ENCODE measurements at places on chromosomes 3 and 15.
A peak's percentile ranks its signal among the peaks of the same experiment; 100 is the strongest.

GRCh38 chr3:107065094-107065861 lies 312.0 kb upstream of the CCDC54 start:
- H3K4me1 ChIP-seq, result no peaks in the 10 kb centered on the region
- H3K27me3 ChIP-seq, result no peaks in the 10 kb centered on the region
- no peaks in the 10 kb centered on the region for H3K36me3 ChIP-seq
- no peak overlapping the region for H3K27ac ChIP-seq
- H3K4me3 ChIP-seq, result no peak overlapping the region

GRCh38 chr3:192122832-192123594 lies 604.3 kb downstream of the FGF12 start:
- no peak overlapping the region for H3K27ac ChIP-seq
- H3K4me1 ChIP-seq, result no peaks in the 10 kb centered on the region
- no peaks in the 10 kb centered on the region for H3K27me3 ChIP-seq
- no peak overlapping the region for H3K4me3 ChIP-seq
- H3K36me3 ChIP-seq, result no peaks in the 10 kb centered on the region

- no peak overlapping the region for H3K4me3 ChIP-seq
- H3K27ac ChIP-seq, result no peak overlapping the region
- no peaks in the 10 kb centered on the region for H3K36me3 ChIP-seq
- no peaks in the 10 kb centered on the region for H3K27me3 ChIP-seq
- no peak for DNase-seq
These were observed 344.7 kb upstream of the RBMS3 start for GRCh38 chr3:28936154-28936553.

- no peak overlapping the region for H3K4me3 ChIP-seq
- no peaks in the 10 kb centered on the region for H3K27me3 ChIP-seq
- no peak overlapping the region for H3K27ac ChIP-seq
- no peaks in the 10 kb centered on the region for H3K4me1 ChIP-seq
- H3K36me3 ChIP-seq, result no peaks in the 10 kb centered on the region
- DNase-seq, result no peak
These were observed 39.6 kb downstream of the CCDC54 start for GRCh38 chr3:107416886-107417285.

GRCh38 chr15:74809242-74809641 lies 3.4 kb upstream of the LMAN1L start:
- DNase-seq, result no peak

- H3K27me3 ChIP-seq, result no peaks in the 10 kb centered on the region
- H3K4me1 ChIP-seq, result no peaks in the 10 kb centered on the region
- H3K27ac ChIP-seq, result no peak overlapping the region
- H3K4me3 ChIP-seq, result no peak overlapping the region
- no peaks in the 10 kb centered on the region for H3K36me3 ChIP-seq
- no peak for DNase-seq
These were observed 363.9 kb upstream of the SUCLG2 start for GRCh38 chr3:68018275-68018674.

- no peak overlapping the region for H3K27ac ChIP-seq
- no peaks in the 10 kb centered on the region for H3K36me3 ChIP-seq
- no peak overlapping the region for H3K4me3 ChIP-seq
- no peaks in the 10 kb centered on the region for H3K4me1 ChIP-seq
- DNase-seq, result no peak
These were observed 8.0 kb upstream of the MORC1 start for GRCh38 chr3:109125902-109126301.

- H3K36me3 ChIP-seq, result no peaks in the 10 kb centered on the region
- no peaks in the 10 kb centered on the region for H3K27me3 ChIP-seq
- no peak overlapping the region for H3K4me3 ChIP-seq
These were observed 74.8 kb downstream of the AQP9 start for GRCh38 chr15:58212909-58213526.

- H3K27ac ChIP-seq, result no peak overlapping the region
- no peaks in the 10 kb centered on the region for H3K27me3 ChIP-seq
These were observed 28.1 kb upstream of the MCTP2 start for GRCh38 chr15:94203306-94203705.

DNA sequence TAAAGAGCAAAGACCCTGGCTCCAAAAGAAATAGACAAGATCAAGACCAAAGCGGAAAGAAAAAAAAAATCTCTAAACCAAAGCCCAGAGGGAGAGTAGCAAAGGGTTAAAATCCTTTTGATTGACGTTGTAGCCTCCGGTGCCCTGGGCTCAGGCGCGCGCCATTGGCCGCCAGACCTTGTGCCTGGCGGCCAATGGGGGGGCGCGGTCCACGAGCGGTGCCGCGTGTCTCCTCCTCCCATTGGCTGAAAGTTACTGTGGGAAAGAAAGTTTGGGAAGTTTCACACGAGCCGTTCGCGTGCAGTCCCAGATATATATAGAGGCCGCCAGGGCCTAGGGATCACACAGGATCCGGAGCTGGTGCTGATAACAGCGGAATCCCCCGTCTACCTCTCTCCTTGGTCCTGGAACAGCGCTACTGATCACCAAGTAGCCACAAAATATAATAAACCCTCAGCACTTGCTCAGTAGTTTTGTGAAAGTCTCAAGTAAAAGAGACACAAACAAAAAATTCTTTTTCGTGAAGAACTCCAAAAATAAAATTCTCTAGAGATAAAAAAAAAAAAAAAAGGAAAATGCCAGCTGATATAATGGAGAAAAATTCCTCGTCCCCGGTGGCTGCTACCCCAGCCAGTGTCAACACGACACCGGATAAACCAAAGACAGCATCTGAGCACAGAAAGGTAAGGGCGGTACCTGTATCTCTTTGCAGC lies at the start of gene HES1:
Gene HES1 (plus strand): TSS at position 343 of the 713 bp plus-strand sequence. CDS start 233 bp downstream, at position 576.
- peaks cover 45% of the 10 kb centered on the region for H3K4me1 ChIP-seq
- no peaks in the 10 kb centered on the region for H3K36me3 ChIP-seq

DNA sequence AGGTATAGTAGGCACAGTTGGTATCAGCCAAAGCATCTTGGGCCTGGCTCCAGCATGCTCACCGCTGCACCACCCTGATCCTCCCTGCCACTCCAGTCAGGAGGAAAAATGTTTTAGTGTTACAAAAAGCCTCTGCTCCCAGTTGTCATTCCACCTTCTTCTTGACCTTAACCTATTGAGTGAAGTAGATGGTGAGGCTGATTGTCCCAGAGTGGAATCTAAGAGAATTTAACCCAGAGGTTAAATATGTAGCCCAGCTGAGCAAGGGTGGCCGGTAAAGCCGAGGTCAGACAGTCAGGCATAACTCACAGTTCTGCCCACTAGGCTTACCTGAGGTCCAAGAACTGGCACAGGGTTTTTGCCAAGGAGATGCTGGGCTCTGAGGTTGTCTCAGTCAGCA lies 30.7 kb upstream of the TNIK start:
- H3K27ac ChIP-seq, result no peak overlapping the region
- no peaks in the 10 kb centered on the region for H3K27me3 ChIP-seq
- peaks cover 5% of the 10 kb centered on the region for H3K4me1 ChIP-seq
- no peak for DNase-seq
- no peaks in the 10 kb centered on the region for H3K36me3 ChIP-seq

DNA sequence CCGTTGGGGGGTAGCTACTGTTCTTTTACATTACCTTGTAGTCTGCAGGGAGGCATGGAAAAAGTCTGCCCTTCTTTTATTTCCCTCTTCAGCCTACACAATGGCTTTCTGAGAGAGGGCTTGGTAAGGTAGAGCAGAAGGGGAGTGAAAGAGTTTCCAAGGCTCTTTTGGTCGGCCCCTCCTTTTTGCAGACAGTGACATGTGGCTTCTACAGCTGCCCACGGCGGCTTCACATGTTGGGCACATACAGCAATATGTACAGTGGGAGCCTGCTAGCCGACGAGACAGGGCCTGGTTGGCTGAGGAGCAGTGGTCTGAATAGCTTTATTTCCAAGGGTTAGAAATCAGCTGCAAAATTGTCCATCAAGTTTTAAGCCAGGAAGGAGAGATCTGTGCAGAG lies 4.0 kb downstream of the INAFM2 start:
- no peaks in the 10 kb centered on the region for H3K36me3 ChIP-seq
- H3K27ac ChIP-seq, result no peak overlapping the region
- no peak overlapping the region for H3K4me3 ChIP-seq

GRCh38 chr3:64741341-64741740 lies 53.5 kb upstream of the ADAMTS9 start:
- H3K27ac ChIP-seq, result no peak overlapping the region
- H3K27me3 ChIP-seq, result no peaks in the 10 kb centered on the region
- H3K4me3 ChIP-seq, result no peak overlapping the region
- H3K36me3 ChIP-seq, result no peaks in the 10 kb centered on the region

- H3K4me1 ChIP-seq, result no peaks in the 10 kb centered on the region
- no peaks in the 10 kb centered on the region for H3K36me3 ChIP-seq
- H3K27ac ChIP-seq, result no peak overlapping the region
These were observed 18.7 kb upstream of the HES1 start for GRCh38 chr3:194117104-194117845.

- no peaks in the 10 kb centered on the region for H3K4me1 ChIP-seq
- no peak for DNase-seq
- H3K27ac ChIP-seq, result no peak overlapping the region
- H3K36me3 ChIP-seq, result no peaks in the 10 kb centered on the region
- H3K27me3 ChIP-seq, result no peaks in the 10 kb centered on the region
These were observed 140.0 kb upstream of the KLHL25 start for GRCh38 chr15:85934691-85935090.

- H3K27me3 ChIP-seq, result no peaks in the 10 kb centered on the region
- H3K27ac ChIP-seq, result peak within 1 kb of the TSS; percentile 91
- H3K4me3 ChIP-seq, result peak within 1 kb of the TSS; percentile 84
- peak; percentile 98 for DNase-seq
- H3K4me1 ChIP-seq, result peaks cover 3% of the 10 kb centered on the region
- no peaks in the 10 kb centered on the region for H3K36me3 ChIP-seq
These were observed at the start of gene TFG for GRCh38 chr3:100708989-100709841. Gene TFG (plus strand): TSS chr3:100709494. CDS start chr3:100713686, 4,192 bp downstream.

DNA sequence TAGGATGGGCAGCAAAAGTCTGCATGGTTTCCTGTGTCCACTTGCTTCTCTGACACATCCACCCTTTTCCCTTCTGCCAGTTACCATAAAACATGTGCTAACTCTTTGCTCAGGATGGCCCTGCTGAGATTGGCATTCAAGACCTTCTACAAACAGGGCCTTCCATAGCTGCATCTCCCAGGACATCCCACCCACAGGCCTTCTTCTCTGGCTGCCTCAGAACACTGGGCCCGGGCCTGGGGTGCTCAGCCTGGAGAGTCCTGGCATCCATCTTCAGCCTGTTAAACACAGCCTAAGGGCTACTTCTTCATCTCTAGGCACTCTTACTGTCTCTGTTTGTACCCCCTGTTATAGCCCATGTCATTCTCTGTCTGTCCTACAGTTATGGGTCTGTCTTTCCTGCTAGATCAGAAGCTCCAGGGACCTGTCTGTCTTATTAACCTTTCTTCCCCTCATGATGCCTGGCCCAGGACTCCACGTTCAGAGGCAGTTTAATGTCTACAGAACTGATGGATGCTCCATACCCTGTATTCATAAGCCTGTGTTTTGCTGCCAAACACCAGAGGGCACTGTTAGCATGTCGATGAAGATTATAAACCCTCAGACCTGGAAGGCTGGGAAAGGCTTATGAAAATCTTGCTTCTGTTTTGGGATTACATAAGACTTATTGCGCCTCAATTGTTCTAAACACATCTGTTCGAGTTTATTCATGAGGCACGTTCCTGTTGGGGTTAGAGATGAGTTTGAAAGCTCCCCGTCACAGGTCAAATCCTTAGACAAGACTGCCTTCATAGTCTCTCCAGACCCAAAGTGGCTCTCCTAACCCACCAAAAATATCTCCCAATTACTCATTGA lies 16.5 kb downstream of the SEMA3G start:
- no peaks in the 10 kb centered on the region for H3K4me1 ChIP-seq
- DNase-seq, result peak; percentile 18
- no peak overlapping the region for H3K27ac ChIP-seq
- no peaks in the 10 kb centered on the region for H3K36me3 ChIP-seq

- H3K36me3 ChIP-seq, result no peaks in the 10 kb centered on the region
- H3K4me1 ChIP-seq, result peaks cover 33% of the 10 kb centered on the region
- no peak overlapping the region for H3K27ac ChIP-seq
- H3K27me3 ChIP-seq, result no peaks in the 10 kb centered on the region
- H3K4me3 ChIP-seq, result peak overlapping the region; percentile 72
- no peak for DNase-seq
These were observed 81.3 kb upstream of the ZBED2 start for GRCh38 chr3:111676211-111677006.

DNA sequence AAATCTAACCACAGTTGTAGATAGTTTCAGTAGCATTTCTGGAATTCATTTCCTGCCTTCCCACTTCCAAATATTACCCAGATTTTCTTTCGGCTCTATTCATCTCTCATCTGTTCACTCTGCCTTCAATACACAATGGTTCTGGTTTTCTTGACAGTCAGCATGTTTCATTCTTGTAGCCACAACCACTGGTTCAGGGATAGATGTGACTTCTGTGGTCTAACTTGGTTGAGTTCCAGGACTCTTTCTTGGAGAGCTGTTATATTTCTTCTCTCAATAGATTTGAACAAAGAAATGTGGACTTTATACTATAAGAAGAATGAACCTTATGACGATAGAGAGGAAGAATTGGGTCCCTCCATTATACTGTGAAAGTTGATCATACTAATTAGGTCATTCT lies 228.8 kb downstream of the NSUN3 start:
- H3K4me1 ChIP-seq, result no peaks in the 10 kb centered on the region
- H3K27me3 ChIP-seq, result no peaks in the 10 kb centered on the region
- H3K4me3 ChIP-seq, result no peak overlapping the region

GRCh38 chr3:113169891-113170452 lies 41.4 kb upstream of the BOC start:
- H3K36me3 ChIP-seq, result no peaks in the 10 kb centered on the region
- H3K4me3 ChIP-seq, result no peak overlapping the region
- no peak for DNase-seq
- H3K27me3 ChIP-seq, result no peaks in the 10 kb centered on the region

GRCh38 chr15:95556225-95556624 lies 774.3 kb upstream of the NR2F2 start:
- H3K27me3 ChIP-seq, result no peaks in the 10 kb centered on the region
- H3K4me1 ChIP-seq, result no peaks in the 10 kb centered on the region
- no peak overlapping the region for H3K27ac ChIP-seq
- DNase-seq, result no peak

- H3K27ac ChIP-seq, result no peak overlapping the region
- H3K4me1 ChIP-seq, result peaks cover 54% of the 10 kb centered on the region
- H3K36me3 ChIP-seq, result no peaks in the 10 kb centered on the region
- no peak for DNase-seq
These were observed 895 bp downstream of the GATA2 start for GRCh38 chr3:128491941-128492670.

GRCh38 chr15:90708516-90708915 lies 8.6 kb upstream of the BLM start:
- no peaks in the 10 kb centered on the region for H3K36me3 ChIP-seq
- no peak overlapping the region for H3K4me3 ChIP-seq
- H3K27me3 ChIP-seq, result no peaks in the 10 kb centered on the region
- H3K27ac ChIP-seq, result no peak overlapping the region
- H3K4me1 ChIP-seq, result no peaks in the 10 kb centered on the region

DNA sequence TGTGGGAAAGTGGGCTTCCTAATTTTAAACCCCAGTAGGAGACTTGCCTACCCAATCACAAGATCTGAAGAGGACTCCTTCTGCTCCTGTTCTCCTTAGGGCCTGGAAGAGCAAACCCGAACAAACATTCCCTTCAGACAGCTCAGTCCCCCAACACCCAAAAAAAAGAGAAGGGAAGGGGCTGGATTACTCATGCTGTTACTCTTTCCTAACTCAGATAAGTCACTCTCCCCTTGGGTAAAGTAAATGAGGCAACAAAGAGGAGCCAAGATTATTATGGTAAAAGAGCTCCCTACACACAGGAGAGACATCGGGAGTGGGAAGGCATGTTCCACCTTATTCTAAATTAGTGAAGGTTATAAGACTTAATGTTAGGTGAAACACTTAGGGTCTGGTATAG lies 18.1 kb upstream of the LEKR1 start:
- H3K4me3 ChIP-seq, result no peak overlapping the region
- no peaks in the 10 kb centered on the region for H3K27me3 ChIP-seq
- H3K4me1 ChIP-seq, result peaks cover under 1% of the 10 kb centered on the region
- no peak for DNase-seq

- no peaks in the 10 kb centered on the region for H3K36me3 ChIP-seq
- H3K27ac ChIP-seq, result no peak overlapping the region
- no peaks in the 10 kb centered on the region for H3K4me1 ChIP-seq
- no peak for DNase-seq
- no peaks in the 10 kb centered on the region for H3K27me3 ChIP-seq
- no peak overlapping the region for H3K4me3 ChIP-seq
These were observed 49.5 kb downstream of the CMC1 start for GRCh38 chr3:28290863-28291300.

Data from effector memory CD4-positive, alpha-beta T cell (primary cell).